NCI-H187 treated with DMSO at 0.1 percent for 48 hours (cell line): ENCODE measurements at places on chromosomes 12 and 14.

DNA sequence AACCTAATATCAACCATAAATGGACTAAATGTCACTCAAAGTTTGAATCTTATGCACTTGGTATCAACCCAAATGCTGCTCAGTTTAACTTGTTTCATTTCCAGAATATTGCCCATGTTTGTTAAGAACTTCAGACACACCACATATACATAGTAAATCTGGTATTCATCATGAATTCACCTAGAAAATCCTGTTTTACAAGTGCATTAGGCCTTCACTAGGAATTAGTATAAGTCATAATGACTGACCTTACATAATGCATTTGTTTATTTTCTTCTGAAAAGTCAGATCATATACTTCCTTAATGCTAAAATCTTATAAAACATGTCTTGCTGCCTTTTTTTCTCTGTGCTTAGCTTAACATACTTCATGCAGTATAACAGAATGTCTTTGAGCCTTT, 66.1 kb downstream of the ABCD2 start:
- DNase-seq: no peak

GRCh38 chr12:139585-139984, 73.0 kb downstream of the IQSEC3 start:
- no peak for DNase-seq

- DNase-seq: no peak
These were observed 150.0 kb downstream of the ETV6 start for GRCh38 chr12:11799502-11799873.

GRCh38 chr14:90567991-90568390, 171.2 kb downstream of the CALM1 start:
- DNase-seq: no peak

GRCh38 chr14:98785578-98785977, 486.4 kb downstream of the BCL11B start:
- no peak for DNase-seq

DNA sequence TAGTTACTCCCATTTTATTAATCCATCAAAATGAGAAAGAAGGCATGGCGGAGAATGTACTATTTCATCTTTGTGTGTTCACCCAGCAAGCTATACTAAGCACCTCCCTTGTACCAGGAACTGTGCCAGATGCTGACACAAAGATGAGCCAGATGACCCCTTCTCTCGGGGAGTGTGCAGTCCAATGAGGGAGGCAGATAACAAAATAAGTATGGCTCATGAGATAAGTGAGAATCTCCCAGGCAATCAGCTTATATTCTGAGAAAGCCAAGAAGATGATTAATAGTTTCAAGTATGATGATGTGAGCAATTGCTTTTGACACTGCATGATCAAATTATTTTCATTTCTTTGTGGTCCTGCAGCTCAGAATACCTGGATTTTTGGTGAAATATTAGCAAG, 1.3 kb upstream of the TMEM233 start:
- no peak for DNase-seq

GRCh38 chr12:67539329-67539728, 109.2 kb upstream of the DYRK2 start:
- DNase-seq: no peak

- no peak for DNase-seq
These were observed 8.7 kb upstream of the RNASE4 start for GRCh38 chr14:20675669-20676068.

GRCh38 chr12:73136386-73136785, 864.2 kb downstream of the TRHDE start:
- DNase-seq: no peak

GRCh38 chr14:92314182-92314581, 8.8 kb upstream of the SLC24A4 start:
- no peak for DNase-seq

- no peak for DNase-seq
These were observed 19.9 kb downstream of the SLC35F4 start for GRCh38 chr14:57845802-57846531.

GRCh38 chr12:112126000-112126438, 659 bp downstream of the TRAFD1 start:
- no peak for DNase-seq

DNA sequence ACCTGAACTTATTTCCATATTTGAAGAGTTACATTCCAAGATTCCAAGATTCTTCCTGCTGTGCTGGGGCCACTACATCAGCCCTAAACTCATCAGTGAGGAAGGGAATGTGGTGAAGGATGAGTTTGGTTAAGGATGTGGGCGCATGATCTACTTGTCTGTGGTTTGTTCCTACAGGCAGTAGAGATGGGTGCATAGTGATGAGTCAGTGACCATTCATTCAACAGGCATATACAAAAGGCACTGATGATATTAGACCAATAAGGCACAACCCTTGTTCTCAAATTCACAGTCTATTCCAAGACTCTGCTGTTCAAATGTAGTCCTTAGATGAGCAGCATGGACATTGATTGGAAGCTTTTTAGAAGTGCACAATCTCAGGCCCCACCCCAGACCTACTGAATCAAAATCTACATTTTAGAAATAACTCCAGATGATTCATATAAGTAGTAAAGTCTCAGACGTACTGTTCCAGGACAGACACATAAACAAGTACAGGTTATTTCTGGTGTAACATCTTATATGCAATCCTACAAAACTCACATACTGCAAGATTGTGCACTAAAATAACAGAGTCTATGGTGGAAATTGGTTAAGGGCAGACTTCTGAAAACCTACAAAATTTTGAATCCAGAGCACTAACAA, 47.7 kb upstream of the MAP3K9 start:
- DNase-seq: no peak

DNA sequence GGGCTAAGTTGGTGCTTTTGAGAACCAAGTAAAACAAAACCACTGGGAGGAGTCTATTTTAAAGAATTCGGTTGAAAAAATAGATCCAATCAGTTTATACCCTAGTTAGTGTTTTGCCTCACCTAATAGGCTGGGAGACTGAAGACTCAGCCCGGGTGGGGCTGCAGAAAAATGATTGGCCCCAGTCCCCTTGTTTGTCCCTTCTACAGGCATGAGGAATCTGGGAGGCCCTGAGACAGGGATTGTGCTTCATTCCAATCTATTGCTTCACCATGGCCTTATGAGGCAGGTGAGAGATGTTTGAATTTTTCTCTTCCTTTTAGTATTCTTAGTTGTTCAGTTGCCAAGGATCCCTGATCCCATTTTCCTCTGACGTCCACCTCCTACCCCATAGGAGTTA, 1.8 kb upstream of the RAB5B start:
- no peak for DNase-seq

GRCh38 chr14:29548948-29549370, 378.7 kb downstream of the PRKD1 start:
- DNase-seq: peak; percentile 63
